Right lung (tissue), 10 donors: ENCODE measurements at places on chromosomes 2 and 18. TPM values are rescaled to one million over a fixed set of nuclear protein-coding genes. Genes with fewer than 3 reads are reported as not detected.

The RASGRP3 gene
- polyA plus RNA-seq = 32.7 TPM

- DNase-seq = no peak
These were observed 29.2 kb upstream of the TNP1 start for GRCh38 chr2:216888887-216889622.

The COBLL1 gene
- polyA plus RNA-seq = 23.7 TPM

DNA sequence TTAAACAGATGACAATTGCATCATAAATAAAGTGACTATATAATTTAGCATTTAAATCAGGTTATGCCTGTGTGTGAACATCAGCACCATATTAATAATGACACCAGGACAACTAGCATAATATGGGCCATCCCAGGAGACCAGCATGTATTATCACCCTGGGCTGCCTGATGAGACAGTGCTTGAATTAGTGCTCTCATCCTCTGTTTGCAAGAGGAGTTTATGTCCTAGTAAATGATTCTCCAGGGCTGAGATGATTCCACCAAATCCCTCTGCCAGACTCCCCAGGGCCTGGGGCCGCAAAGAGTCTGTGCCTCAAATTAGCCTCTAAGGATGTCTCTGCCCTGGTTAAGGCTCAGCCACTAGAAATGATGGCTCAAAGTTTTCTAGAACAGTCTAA is 97.7 kb downstream of the SGPP2 start:
- no peak for DNase-seq

The GALNT14 gene
- polyA plus RNA-seq = 4.4 TPM

GRCh38 chr18:27382567-27383216 is 197.6 kb upstream of the CHST9 start:
- no peak for DNase-seq

DNA sequence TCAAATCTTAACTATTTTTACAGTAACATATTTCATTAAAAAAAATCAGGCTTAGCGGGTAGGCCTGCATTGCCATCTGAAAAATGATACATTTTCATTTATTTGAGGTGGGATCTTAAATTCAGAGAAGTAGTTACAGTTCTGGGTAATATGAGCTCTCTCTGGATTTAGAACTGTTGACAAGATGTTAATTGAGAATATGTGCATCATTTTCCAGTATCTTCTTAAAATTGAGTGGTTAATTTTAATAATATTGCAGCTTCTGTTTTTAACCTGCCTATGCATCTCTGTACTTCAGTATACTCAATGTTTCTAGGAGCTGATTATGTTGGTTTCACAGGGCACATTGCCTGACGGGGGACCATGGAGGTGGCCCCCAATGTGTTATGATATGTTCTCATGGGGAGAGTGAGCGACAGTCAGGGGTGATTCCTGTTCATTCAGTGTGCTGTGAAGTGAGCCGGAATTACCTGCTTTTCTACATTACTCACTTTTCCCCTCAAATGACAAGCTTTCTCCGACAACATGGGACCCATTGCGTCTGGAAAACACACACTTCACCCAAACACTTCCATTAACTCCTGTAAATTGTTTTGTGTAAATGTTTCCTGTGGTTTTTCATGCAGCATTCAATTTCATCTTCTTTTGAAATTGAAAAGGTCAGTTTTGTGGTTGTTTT is 406.2 kb downstream of the MTX2 start:
- no peak for DNase-seq

The IL1F10 gene
- polyA plus RNA-seq = not detected

DNA sequence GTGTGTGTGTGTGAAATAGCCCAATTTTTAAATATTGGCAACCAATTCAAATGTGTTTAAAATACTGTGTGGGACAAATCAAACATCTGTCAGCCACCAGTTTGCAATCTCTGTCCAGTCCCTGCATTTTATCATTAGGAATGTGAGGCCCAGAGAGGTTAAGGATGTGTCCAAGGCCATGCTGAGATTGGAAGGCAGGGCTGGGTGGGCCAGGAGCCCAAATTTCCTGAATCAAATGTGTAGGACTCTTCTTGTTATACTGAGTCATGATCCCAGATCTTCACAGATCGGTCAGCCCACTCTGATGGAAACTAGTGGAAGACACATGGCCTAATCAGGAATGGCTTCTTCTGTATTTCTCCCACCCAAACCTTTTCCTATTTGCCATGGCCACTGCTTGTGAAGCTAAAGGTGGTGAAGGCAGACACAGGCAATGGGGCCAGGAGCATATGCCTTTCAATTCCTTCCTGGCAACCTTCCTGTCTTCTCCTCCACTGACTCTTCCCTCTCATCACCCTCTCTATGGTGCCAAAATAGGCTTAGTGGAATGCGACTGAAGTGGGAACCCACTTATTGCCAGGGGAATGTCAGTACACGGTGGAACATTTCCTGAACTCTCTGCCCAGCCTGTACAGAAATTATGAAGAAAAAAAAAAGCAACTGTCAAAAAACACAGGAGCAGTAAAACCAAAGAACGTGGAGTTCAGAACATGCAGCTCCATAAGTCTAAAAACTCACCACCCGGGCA is 35.5 kb downstream of the ZEB2 start:
- DNase-seq = no peak

DNA sequence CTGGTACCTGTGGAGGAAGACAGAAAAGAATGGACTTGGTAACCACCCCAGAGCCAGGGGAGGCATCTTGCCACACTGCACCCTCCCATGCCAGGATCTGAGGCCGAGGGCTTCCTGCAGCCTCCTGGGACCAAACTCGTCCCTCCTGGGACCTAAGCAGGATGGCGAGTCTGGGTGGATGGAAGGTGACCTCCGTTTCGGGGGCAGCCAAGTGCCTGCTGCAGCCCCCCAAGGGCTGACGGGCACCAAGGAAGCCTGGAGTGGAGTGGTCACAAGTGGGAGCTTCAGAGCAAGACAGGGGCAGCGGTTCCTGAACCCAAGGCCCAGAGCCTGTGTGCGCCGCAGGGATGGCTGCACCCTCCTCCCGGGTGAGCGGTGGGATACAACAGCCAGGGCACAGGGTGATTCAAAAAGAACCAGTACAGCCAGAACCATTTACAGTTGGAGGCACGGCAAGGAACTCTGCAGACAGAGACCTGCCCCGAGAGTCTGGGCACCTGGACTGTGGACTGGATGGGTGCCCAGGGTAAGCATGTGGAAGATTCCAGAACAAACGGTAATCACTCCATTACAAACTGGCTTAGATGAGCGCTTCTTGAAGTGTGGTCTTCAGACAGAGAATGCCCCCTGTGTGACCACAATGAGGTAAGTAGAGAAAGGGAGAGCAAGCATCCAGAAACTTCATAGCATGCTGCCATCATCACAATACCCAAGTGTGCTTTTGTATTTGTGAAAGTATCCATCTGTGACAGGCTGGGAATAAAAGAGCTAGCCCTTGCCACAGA is 12.1 kb downstream of the HS1BP3 start:
- DNase-seq = no peak

The DNER gene
- 2.2 TPM for polyA plus RNA-seq

- DNase-seq = no peak
These were observed 91.5 kb downstream of the ARHGEF33 start for GRCh38 chr2:38981003-38981669.

DNA sequence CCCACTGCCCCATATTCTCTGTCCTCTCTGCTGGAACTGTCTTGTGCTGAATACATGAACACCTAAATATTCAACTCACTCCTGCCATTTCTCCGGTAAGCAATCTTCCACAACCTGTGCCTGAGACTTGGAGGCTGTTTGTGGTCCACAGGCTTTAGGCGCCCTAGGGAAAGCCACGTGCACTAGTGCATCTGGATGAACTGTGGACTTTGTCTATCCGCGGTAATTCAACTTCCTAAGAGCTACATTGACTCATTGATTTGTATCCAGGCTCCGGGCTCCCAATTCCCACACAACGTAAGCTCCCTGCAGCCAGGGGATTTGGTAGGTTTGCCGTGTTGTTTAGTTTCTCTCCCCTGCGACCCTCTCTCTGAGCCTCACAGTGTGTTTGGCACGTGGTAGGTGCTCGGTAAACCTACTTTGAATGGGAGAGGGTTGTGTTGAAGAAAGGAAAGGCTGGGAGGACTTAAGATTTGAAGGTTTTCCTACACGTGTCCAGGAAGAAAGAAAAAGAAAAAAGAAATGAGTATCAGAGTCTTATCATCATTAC is 718.2 kb downstream of the DPP10 start:
- DNase-seq = no peak

DNA sequence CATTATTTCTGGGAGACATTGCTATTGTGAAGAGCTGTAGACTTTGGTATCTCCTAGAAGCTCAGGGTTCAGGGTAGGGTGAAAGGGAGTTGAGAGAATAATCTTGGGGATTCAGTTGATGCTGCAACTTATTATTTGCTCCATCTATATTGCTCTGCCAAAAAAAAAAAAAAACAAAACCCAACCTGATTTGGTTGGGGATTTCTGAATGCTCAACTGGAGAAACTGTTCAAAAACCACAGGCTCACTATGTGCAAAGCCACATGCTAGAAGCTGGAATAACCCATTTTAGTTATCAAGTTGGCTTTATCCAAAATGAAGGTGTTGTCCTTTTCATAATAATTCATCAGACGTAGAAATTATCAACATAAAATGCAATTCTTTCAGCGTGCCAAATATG is 309.1 kb downstream of the TGIF1 start:
- DNase-seq = no peak

The RTKN gene
- 43.1 TPM for polyA plus RNA-seq

DNA sequence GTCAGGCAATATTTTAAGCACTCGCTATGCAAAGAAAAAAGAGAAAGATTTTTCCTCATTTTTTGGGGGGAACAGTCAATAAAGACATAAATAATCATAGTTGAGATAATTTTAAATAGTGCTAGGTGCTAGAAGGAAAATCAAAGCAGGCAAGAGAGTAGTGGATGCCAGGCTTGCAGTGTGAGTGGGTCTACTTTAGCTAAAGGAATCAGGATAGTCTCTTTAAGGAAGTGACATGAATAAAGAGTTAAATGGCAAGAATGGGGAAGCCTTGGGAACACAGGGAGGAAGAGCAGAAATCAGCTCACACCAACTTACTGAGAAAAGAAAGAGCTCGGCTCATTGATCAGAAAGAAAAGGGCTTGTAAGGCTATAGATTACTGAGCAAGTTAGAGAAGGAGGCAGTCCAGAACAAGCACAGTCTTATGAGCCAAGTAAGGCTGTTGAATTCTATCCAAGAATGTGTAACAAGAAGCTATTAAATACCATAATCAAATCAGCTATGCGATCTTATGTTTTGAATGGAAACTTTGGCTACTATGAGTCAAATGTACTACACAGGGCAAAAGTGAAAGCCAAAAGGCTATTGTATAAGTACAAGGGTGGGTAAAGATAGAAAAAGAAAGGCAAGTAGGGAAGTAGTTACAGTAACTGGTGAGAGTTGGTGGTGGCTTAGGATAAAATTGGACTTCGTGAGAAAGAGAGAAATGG is 833.8 kb upstream of the PIK3C3 start:
- DNase-seq = no peak

DNA sequence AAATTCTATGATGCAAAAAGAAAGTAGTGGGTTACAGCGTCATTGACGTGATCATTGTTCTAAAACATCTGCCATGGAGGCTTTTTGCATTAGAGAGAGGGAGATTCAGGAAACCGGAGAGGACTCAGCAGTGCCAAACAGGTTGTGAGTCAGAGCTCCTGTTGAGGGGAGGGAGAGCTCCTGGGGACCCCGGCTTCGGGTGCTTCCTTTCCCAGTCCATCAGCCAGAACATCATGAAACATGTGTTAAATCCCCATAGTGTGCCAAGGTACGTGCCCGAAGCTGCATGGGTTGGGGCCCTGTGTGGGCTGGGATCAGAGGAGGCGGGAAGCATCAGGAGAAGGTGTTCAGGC is 791 bp upstream of the CYRIA start:
- DNase-seq = no peak

The SPTBN1 gene
- 552 TPM for polyA plus RNA-seq

DNA sequence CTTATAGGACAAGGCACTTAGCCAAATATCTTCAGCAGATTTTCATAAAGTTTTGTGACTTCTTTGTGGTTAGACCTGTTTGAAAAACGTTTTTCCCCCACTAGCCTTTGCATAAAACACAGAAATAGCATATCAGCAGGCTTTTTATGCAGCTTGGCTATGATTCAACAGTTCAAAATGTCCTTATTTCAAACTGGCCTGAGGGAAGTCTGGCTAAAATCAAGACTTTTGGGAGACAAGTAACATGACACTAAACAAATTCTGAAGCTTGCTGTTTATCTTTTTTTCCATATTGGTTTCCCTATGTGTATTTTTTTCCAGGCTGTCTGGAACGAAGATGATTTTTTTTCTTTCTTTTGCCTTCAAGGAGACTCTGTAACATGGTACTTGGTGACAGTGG is 95.1 kb upstream of the L3MBTL4 start:
- peak; percentile 38 for DNase-seq

- no peak for DNase-seq
These were observed 44.1 kb downstream of the SCN2A start for GRCh38 chr2:165283342-165283741.

The LIMS2 gene
- polyA plus RNA-seq = 19.1 TPM

DNA sequence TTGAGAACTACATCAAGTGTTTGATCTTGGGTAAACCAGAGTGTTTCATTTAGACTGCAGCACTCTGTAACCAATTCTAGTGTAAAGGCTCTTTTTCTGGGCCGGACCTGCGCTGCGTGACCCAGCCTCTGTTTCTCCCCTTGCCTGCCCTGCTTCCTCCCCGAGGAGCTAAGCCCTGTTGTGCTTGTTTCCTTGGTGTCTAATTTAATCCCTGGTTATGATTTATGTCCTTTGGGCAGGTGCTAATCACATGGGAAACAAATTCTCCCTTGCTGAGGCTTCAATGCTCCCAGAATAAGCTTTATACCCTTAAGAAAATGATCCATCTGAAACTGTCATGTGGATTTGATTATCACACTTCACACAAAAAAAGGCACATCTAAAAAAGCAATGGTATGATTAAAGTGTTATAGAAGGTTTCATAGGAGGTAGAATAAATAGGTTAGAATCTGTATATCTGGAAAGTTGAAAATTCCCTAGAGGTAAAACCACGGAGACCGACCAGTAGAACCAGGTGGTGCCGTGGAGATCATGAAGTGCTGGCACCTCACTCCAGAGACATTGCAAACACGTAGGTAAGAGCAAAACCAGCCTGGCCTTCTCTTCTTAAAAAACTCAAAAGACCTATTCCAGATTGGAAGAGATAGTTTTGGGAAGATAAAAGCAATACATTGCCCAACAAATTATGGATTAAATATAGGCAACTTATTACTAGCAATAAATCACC is 31.0 kb upstream of the SLC9A2 start:
- no peak for DNase-seq

DNA sequence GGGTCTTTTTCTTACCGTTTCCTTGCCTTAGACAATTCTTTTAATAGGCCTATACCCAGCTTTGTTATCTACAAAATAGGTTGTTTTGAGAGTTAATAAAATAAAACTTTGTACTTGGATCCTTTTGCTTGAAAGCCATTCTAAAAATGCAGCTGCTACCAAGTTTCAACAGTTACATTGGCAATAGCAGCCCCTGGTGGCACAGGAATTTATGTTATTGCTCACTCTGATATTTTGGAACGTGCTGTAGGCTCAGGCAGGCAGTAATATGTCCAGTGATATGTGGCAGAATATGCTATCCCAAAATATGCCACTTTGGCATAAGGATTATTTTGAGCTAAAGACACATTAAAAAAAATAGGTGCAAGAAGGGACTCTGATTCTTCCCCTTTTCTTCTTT is 6.7 kb upstream of the COMMD1 start:
- DNase-seq = no peak
